ENCODE measurements at places on chromosomes 2 and 18.

GRCh38 chr18:58308463-58308862 lies 264.4 kb downstream of the NEDD4L start:
- DNase-seq: no peak

- DNase-seq: no peak
Measured at GRCh38 chr2:120294008-120294340, 41.3 kb downstream of the RALB start.

DNA sequence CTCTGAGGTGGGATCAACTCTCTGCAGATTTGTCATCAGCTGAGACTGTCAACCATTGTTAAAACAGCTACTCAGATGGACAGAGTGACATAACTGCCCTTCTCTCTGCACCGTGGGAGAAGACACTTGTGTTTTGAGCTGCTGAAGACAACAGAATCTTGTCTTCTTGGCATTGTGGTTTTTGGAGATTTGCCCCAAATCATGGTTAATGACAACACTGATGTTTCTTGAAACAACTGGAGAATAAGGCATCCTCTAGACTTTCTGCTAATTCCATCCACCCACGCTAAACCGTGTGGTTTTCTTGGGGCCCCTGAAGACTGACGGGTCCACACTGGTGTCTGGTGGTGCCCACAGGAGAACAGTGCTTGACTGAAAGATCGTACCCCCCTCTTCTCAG lies 39.5 kb downstream of the SH3BP4 start:
- no peak for DNase-seq

GRCh38 chr18:75343389-75343788 lies 84.1 kb downstream of the SMIM21 start:
- no peak for DNase-seq

GRCh38 chr2:236975766-236976165 lies 109.9 kb upstream of the COPS8 start:
- DNase-seq: no peak

GRCh38 chr2:79971807-79972206 lies 332.7 kb downstream of the LRRTM1 start:
- DNase-seq: no peak

DNA sequence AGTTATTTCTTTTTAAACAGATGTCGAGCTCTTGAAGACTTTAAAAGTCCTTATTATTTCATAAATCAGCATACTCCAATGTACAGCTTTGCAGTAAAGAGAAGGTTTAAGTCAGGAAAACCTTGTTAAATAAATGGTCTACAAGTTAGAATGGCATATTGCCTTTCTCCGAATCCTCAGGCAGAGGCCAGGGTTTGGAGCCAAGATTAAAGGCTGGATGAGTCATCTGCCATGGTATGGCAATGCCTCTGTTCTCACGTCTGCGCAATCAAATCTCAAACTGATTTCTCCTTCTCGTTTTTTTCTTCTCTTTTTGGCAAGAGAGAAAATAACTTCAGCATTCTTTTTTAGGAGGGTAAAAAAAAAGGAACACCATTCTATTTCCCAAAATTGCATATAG lies 5.6 kb upstream of the KCNJ3 start:
- DNase-seq: peak; percentile 72

DNA sequence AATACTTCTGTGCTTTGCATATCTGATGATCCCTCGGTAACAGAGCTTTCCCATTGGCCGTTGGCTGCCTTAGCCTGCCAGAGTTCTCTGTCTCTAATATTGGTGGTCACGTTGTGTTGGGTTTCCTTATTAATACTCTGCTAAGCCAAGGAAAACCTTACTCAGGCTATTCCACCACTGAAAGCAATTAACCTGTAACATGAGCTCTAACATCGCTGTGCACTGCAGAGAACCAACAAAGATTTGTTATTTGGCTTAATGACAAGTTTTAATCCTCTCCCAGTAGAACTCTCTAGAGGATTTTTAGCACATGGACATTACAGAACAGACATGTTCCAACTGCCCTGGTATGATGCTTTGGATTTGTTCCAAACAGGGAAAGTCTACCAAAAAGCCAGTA lies 825.9 kb upstream of the POU3F3 start:
- no peak for DNase-seq

All from NCI-H226 (cell line).